ENCODE measurements at places on chromosomes 3 and 15.

GRCh38 chr3:125001557-125002413 lies 54.0 kb downstream of the HEG1 start:
- no peak for DNase-seq

DNA sequence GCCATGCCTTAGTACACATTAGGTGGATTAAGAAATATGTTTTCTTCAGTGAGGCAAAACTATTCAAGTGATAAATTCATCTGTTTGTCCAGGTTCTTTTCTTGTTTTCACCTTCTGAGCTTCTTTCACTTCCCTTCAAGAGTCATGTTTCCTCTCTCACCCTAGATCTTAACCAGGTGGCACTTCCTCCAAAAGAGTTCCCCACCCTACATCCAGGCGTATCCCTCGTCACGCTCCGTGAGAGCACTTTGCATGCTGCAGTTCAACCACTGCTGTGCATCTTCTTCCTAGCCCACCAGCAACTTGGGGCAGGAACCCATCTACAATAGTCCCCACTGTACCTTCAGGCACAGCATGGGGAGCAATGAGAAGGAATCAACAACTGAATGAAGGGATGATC lies 28.9 kb downstream of the OSBPL10 start:
- no peak for DNase-seq

GRCh38 chr3:155283092-155284056 lies 10.1 kb downstream of the STRIT1 start:
- no peak for DNase-seq

DNA sequence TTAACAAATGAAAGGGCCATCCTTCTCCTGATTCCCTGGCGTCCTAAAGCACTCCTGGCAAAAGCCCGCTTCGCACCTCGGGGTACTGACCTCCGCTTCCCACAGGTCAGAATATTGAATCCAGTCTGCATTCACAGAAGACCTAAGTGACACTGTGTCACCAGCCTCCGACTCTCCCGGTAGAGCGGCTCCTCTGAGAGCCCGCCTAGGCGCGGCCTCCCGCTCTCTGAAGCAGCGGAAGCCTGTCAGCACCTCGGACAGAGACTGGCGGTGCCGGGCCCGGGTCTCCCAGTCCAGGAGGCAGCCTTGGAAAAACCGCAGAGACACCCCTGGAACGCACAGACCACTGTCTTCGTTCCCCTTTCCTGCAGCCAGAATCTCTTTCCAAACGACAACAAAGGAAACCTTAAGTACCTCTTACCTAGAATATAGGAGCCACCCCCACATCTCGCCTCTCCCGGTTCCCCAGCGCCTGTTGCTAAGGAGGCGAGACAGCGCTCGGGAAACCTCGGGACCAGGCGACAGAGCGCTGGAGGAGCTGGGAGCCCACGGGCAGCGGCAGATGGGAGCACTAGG lies 1.2 kb downstream of the GABRB3 start:
- DNase-seq: peak; percentile 10

- DNase-seq: no peak
These were observed 825 bp upstream of the RTP3 start for GRCh38 chr3:46496746-46497555.

GRCh38 chr3:157746391-157746790 lies 243.2 kb upstream of the VEPH1 start:
- DNase-seq: no peak

DNA sequence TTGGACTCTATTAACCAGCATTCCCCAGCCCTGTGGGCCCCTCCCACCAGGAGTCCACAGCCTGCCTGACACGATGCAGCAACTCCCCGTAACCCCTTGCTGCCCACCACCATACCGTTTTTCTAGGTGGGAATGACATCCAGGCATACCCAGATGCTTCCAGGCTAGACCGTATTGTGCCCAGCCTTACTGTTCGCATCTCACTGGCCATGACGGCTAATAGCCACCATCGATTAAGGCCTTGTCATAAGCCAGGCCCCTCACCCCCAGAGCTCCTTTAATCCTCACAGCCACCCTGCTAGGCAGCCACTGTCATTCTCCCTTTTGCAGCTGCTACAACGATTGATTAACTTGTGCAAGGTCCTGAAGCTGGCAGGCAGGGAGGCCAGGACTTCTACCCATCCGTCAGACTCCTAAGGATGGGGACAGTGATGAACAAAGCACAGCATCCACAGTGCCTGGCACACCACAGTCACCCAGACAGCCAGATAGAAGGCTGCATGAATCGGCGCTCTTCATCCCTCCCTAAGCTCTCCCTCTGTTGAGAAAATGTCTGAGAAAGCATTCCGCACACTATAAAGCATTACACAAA lies 60.0 kb upstream of the FLNB start:
- no peak for DNase-seq

- peak; percentile 78 for DNase-seq
These were observed 290.0 kb upstream of the PLSCR5 start for GRCh38 chr3:146895026-146895749.

- DNase-seq: no peak
These were observed 243.1 kb downstream of the EPHB1 start for GRCh38 chr3:135038186-135038585.

- no peak for DNase-seq
These were observed 93.9 kb upstream of the SLCO3A1 start for GRCh38 chr15:91759560-91759959.

- peak; percentile 26 for DNase-seq
These were observed 6.6 kb upstream of the ADGRG7 start for GRCh38 chr3:100602506-100603444.

DNA sequence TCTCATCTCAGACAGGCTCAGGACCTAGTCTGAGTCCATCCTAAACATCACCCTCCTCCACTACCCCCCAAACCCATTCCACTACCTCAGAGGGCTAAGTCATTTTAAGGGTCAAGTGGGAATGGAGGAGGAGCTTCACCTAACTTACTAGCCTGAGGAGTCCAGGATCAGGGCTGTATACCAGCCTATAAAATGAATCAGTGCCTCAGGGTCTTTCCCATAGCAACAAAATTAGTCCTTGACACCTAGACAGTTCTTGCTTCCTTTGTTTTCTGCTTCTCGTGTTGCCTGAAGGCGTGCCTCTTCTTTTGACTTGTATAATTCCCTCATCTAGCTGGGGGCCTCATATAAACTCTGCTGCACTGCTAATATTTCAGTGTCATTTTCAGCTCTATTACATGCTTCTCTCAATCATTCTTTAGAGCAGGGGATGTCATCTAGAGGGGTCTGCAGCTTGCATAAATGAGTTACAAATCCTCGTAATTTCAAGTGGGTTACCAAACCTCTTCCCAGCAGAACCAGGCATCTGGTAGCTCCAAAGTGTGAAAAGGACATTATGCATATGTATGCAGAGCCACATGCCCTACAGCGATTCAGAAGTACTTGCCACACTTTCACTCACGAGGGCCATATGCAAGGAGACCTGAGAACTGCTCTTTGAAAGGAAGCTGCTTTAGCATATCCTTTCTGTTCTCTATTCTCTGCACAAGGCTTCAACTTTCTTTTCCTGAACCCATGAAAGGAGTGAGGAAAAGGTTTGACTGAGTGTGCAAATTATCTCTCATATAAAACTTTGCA lies 311.7 kb upstream of the SEMA6D start:
- no peak for DNase-seq

- peak; percentile 45 for DNase-seq
These were observed 69.7 kb upstream of the CMSS1 start for GRCh38 chr3:99747915-99748314.

GRCh38 chr15:34132881-34133280 lies 31.0 kb downstream of the PGBD4 start:
- peak; percentile 57 for DNase-seq

- DNase-seq: no peak
These were observed 90.2 kb upstream of the FGF12 start for GRCh38 chr3:192817506-192817905.

- no peak for DNase-seq
These were observed 7.8 kb upstream of the LIPC start for GRCh38 chr15:58423831-58424608.

DNA sequence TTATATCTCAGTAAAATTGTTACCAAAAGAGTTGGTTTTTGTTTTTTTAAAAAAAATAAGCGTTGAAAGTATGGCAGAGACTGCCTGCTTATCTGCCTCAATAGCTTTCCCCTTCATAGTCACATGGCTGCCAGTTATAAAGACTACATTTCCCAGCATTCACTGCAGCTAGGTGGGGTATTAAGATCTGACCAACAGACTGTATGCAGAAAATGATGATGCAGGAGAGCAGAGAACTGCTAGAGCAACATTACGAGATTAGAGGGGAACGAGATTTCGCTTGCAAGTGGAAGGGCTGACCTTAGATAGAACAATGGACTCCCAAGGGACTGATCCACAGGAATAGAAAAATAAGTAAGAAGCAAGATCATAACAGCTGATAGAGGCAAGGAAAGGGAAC lies 14.3 kb downstream of the RHOA start:
- DNase-seq: peak; percentile 41

- DNase-seq: no peak
These were observed 145.8 kb upstream of the CHRM5 start for GRCh38 chr15:33822479-33822878.

- no peak for DNase-seq
These were observed 54.5 kb upstream of the TGFBR2 start for GRCh38 chr3:30551927-30552326.

DNA sequence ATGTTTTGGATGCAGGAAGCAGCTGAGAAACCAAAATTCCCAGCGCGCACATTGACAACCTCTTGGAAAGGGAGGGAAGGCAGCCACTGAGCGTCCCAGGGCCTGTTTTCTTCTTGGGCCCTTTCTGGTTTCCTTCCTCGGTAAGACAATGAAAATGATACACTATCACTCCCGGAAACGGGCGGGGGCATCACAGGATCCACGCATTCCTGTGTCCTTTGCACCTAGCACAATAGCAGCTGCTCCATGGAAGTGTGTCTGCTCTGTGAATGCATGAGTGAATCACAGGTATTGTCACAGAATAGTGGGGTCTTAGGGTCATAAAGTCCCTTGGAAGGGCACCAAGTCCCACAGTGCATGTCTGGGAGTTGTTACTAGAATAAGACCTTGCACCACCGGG lies 6.3 kb upstream of the ITPKA start:
- no peak for DNase-seq

GRCh38 chr3:183818706-183819624 lies 6.4 kb downstream of the MAP6D1 start:
- no peak for DNase-seq

DNA sequence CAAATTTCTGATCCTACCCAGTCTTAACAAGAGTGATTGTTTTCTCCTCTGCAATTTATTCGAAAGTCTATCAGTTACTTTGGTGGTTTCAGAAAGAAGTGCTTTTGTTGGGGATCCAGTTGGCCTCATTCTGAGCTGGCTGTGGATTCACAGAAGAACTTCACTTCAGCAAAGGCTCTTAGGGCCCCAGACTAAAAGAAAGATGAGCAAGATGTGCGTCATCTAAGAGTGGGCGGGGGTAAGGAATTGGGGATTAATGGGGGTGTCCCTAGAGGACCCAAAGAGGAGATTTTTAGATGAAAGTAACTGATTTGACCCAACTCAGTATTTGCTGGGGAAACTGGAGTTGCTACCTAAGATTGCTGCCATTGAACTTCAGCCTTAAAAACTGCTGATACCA lies 63.9 kb upstream of the TSEN2 start:
- no peak for DNase-seq

DNA sequence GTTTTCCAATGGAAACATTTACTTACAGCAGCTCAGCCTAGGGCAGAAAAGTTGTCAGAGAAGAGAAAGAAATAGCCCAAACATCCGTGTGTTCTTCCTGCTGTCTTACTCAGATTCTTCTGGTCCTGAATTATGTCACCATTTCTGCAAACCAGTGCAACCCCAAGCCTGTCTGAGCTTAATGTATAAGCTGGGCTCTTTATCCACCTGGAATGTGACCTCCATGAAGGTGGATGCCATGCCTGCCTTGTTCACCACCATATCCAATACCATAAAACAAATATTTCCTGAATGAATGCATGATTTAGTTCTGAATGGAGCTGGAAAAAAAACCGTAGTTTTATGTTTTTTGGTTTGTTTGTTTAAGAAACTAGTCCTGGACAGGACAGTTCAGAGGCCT lies 150.9 kb downstream of the RYR3 start:
- no peak for DNase-seq

- DNase-seq: no peak
These were observed 41.3 kb upstream of the ROBO2 start for GRCh38 chr3:76998555-76998954.

DNA sequence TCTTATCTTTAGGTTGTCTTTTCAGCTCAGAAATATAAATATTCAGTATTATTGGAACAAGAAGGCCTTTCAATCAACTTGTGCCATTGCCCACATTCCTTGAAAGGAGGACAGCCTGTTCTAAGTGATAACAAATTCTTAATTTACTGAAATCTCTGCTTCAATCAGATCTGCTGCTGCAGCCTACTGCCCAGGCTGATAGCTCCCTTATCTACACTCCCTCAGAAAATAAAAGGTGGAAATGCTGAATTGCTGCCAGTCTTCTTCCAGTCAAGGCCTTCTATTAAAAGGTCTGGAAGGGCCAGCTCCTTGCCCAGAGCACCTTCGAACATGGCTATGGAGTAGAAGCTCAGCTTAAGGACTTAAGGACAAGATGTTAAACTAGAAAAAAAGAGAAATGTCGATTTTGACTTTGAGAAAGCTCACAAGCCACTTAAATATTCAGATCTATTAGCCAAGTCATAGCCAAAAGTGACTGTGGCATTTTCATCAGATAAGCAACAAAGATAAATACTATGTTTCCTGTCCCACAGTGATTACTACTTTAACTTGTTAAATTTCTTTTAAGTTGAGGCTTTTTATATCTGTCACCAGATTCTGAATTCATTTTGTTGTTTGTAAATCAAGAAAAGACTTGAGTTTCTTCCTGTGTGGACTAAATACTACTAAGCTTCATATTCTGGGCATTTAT lies 480.5 kb upstream of the CBLB start:
- no peak for DNase-seq

GRCh38 chr3:149186219-149186618 lies 35.4 kb downstream of the CP start:
- DNase-seq: no peak

- DNase-seq: no peak
These were observed 65.9 kb upstream of the IGSF10 start for GRCh38 chr3:151526757-151527156.

GRCh38 chr3:184745526-184745925 lies 33.7 kb upstream of the MAGEF1 start:
- no peak for DNase-seq

DNA sequence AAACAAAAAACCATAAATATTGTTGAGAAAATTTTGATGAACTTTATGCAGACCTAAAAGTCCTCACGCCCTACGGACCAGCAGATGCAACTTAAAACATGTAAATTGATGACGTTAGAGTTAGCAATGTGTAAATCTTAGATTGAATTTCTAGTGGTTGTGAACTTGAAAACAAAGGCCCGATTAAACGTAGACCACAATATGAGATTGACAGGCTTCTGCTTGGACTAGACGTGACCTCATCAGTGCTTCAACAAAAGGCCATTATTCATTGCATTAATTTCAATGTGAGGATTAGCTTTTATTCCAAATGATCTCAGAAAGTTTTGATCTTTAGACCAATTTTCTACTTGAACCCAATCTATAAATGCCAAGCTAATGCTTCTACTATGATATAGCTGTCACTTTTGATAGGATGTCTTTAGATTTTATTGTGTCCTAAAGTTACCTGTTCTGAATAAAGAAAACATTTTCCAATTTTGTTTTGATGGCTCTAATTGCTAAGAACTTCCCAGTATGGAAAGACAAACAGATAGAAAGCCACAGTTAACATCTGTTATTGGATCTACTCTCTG lies 55.4 kb upstream of the SPPL2A start:
- DNase-seq: no peak

- DNase-seq: peak; percentile 77
These were observed 12.1 kb downstream of the FGF7 start for GRCh38 chr15:49435174-49435573.

GRCh38 chr15:60384053-60384452 lies 13.7 kb downstream of the ANXA2 start:
- DNase-seq: no peak

GRCh38 chr3:130712718-130713423 lies 33.8 kb downstream of the PIK3R4 start:
- peak; percentile 9 for DNase-seq

Data from iris pigment epithelial cell (primary cell).